ENCODE measurements at places on chromosomes 7 and 10. TPM values are rescaled to one million over a fixed set of nuclear protein-coding genes. Genes with fewer than 3 reads are reported as not detected.

GRCh38 chr7:33692956-33693355 lies 212.4 kb upstream of the BMPER start:
- DNase-seq: peak; percentile 42

DNA sequence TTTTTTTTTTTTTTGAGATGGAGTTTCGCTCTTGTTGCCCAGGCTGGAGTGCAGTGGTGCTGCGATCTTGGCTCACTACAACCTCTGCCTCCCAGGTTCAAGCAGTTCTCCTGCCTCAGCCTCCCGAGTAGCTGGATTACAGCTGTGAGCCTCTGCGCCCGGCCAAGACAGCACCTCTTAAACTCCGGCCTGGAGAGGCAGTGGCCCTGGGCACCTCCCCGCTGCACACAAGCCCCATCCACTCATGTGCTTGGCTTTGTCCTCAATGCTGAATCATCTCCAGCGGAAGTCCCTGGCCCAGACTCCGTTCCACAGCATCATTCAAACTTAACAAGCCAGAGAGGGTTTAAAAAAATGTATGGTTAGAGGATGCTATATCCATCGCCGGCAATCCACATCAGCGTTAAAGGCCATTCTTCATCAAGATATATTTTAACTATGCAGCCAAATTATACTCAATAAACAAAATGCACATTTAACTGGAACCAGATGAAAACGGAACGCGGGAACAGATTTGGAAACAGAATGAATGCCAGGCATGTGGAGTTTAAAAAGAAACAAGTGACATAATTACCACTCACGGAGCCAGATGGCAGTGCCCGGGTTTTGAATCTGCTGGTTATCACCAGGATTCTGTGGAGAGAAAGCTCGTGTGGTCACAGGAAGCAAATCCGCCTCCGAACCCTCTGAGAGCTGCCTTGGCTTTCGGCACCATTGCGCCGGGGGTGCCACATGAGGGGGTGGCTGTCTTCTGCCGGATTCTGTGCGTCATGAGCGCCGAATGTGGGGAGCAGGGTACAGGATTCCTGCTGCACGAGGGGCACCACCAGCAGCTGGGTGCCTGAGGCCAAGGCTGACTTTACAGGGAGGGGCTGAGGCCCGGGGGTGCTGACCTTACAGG lies 45.6 kb upstream of the CFAP46 start:
- peak; percentile 94 for DNase-seq

GRCh38 chr10:22701132-22701826 lies 13.1 kb downstream of the PIP4K2A start:
- no peak for DNase-seq

- DNase-seq: peak; percentile 36
Observed at GRCh38 chr10:99467236-99467999, 37.0 kb upstream of the GOT1 start.

- DNase-seq: no peak
Observed at GRCh38 chr10:70587045-70587658, 15.4 kb downstream of the PRF1 start.

- DNase-seq: no peak
Observed at GRCh38 chr10:70481105-70481504, 2.5 kb downstream of the PALD1 start.

- DNase-seq: no peak
Observed at GRCh38 chr7:65239324-65239706, 134.3 kb upstream of the ZNF92 start.

GRCh38 chr7:155507576-155507975 lies 38.8 kb downstream of the CNPY1 start:
- no peak for DNase-seq

DNA sequence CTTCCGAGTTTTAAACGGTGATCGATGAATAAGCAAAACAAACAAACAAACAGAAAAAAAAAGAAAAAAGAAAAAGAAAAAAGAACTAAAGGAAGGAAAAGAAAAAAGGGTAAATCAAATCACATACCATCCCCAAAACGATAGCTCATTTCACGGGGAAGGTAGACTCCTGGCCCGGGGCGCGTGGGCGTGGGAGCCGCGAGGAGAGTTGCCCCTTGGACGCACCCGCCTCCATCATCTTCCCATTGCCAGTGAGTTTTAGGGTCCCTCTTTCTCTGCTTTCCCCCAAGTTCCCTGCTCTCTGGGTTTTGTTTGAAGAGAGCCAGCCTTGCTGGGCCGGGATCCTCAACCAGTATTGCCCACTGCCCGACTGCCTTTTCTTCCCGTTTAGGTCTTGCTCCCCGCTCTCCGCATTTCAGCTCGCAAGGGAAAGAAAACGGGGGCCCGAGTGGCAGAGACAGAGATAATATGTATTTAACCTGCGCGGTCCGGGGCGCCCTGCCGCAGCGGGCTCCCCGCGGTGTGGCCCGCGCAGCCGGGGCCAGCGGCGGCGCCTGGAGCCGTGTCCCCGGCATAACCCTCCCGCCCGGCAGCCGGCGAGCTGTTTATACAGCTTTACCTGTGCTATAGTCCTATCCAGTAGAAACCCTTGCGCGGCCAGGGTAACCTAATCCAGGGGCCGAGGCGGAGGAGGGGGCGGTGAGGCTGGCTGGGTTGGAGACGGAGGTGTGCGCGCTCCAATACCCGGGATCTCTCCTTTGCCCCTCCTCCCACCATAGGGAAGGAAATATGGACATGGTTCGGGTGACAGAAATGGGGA lies 5.2 kb upstream of the GATA3 start:
- no peak for DNase-seq

GRCh38 chr10:9452056-9452455 lies 1397.6 kb downstream of the GATA3 start:
- no peak for DNase-seq

PAX4 gene
- total RNA-seq: not detected

SCD gene
- 46.5 TPM for total RNA-seq

CYP3A4 gene
- 0.11 TPM for total RNA-seq

CACNA2D1 gene
- total RNA-seq: 5.4 TPM

GBX1 gene
- not detected for total RNA-seq

INSYN2A gene
- total RNA-seq: 0.24 TPM

ACTL6B gene
- not detected for total RNA-seq
